ENCODE measurements at places on chromosomes 2 and 18.

DNA sequence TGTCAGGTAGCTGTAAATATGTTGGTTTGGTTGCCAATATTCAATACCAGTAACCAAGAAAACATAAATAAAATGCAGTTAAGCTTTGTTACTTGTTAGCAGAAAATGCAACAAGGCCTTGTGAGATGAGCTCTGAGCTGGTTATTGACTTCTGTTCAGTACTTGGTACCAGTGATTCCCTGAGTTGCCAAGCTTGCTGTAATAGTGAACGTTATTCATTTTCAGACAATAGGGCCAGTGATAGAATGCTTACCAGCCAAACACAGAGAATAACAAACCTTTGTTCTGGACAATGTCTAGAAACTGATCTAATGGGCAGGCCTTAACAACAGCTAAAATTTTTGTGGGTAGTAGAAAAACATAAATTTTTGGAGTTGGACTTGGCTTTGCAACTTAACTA is 29.5 kb downstream of the RASGRP3 start:
- no peak for DNase-seq

DNA sequence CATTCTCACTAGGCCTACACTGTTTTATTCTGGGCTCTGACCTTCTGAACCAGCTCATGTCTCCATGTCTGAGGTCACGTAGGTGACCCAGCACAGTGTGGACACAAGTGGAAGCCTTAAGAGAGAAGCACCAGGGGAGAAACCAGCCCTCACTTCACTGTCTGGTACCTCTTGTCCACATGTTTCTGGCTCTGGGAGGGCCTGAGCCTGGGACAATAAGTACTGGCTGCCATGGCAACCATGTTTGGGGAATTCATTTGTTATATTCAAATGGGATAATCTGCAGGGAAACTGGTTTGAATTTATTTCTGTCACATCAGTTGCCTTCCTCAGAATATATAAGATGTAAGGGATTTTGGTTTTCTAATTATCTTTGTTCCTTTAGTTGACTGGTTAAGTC is 23.3 kb downstream of the MYO3B start:
- DNase-seq = no peak

DNA sequence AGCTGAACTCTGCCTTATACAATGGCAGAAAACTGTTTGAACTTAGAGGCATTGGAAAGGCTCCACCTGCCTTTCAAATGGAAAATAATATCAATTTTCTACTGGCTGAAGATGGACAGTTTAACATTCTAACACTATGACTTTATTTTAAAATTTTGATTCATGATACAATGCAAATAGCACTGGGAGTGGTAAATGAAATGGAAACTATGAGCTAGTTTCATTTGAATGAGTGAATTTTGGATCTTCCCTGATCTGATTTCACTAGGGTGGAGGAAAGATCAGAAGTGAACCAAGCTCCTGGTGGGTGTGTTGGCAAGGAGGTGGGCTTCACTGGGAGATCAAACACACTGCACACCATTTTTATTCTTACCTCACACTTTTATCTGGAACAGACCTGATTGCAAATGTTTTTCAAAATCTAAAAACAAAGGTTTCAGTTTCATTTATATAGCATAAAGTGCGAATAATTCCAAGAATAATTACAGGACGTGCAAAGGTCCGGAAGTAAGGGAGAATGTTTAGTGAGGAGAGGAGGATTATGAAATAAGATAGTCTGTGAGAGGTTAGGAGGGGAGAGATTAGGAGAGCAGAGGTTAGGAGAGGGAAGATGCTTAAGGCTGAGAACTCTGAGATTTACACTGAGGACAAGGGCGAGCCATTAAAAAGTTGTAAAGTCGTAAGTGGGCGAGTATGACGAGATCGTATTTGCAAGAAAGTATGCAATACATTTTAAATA is 18.6 kb upstream of the MBP start:
- no peak for DNase-seq

- no peak for DNase-seq
Observed at GRCh38 chr2:23607925-23608324, 222.9 kb downstream of the KLHL29 start.

- DNase-seq = no peak
Observed at GRCh38 chr2:208192611-208193236, 2.9 kb upstream of the C2orf80 start.

- no peak for DNase-seq
Observed at GRCh38 chr2:234994438-234995321, 42.9 kb downstream of the SH3BP4 start.

GRCh38 chr18:77600674-77601073 is 351.0 kb downstream of the GALR1 start:
- no peak for DNase-seq

DNA sequence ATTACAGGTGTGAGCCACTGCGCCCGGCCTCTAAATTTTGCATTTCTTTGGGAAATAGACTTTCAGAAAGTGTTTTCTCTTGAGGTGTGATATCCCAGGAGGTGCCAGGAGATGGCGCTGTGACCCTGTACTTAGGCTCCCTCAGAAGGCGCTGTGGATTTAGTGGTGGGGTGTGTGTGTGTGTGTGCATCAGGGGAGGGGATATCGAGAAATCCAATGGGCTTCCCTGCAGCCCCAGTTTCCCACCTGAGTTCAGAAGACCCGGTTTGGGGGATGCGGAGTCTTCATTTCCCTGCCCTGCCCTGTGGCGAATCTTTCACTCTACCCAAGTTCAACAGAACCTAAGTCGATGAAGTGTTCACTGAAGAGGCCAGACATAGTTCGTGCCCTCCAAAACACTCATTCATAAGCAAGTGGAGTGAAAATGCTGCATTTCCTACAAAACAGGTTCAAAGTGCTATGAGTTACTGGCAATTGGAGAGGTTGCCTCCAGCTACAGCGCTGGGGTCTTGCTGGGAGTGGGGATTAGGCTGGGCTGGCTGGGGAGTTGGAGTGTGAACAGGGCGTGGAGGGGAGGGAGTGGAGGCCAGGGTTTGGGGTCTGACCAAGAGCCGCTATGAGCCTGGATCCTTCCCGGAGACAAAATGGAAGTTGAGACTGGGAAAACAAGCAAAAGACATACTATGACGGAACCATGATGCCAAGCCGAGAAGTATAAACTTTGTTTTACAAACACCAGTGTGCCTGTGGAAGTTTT is 6.5 kb upstream of the WNT6 start:
- DNase-seq = peak; percentile 67

GRCh38 chr2:2848198-2848597 is 517.1 kb upstream of the MYT1L start:
- no peak for DNase-seq

- no peak for DNase-seq
Observed at GRCh38 chr2:61807036-61807757, 46.7 kb downstream of the FAM161A start.

DNA sequence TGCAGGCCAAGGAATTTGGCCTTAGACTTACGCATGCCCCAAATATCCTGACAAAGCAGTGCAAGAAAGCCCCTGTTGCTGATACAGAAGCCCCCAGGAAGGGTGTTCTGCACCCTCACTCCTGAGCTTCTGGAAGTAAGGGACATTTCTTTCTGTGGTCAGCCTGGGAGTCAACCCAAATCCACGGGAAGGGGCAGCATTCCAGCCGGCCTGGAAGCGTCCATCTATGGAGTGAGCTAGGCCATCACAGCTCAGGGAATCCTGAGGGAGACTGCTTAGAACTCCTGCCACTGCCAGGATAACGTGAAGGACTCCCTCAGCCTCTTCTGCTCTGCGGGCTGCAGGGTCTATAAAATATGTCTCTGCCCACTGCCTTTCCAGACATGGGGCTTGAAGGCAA is 173.9 kb downstream of the ANAPC1 start:
- no peak for DNase-seq

GRCh38 chr2:240208096-240208495 is 67.6 kb upstream of the OTOS start:
- no peak for DNase-seq

DNA sequence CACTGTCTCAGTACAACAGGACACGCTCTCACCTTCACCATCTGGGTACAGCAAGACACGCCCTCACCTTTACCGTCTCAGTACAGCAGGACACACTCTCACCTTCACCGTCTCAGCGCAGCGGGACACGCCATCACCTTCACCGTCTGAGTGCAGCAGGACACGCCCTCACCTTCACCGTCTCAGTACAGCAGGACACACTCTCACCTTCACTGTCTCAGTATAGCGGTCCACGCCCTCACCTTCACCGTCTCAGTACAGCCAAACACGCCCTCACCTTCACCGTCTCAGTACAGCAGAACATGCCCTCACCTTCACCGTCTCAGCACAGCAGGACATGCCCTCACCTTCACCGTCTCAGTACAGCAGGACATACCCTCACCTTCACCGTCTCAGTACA is 109.9 kb upstream of the CTDP1 start:
- no peak for DNase-seq

DNA sequence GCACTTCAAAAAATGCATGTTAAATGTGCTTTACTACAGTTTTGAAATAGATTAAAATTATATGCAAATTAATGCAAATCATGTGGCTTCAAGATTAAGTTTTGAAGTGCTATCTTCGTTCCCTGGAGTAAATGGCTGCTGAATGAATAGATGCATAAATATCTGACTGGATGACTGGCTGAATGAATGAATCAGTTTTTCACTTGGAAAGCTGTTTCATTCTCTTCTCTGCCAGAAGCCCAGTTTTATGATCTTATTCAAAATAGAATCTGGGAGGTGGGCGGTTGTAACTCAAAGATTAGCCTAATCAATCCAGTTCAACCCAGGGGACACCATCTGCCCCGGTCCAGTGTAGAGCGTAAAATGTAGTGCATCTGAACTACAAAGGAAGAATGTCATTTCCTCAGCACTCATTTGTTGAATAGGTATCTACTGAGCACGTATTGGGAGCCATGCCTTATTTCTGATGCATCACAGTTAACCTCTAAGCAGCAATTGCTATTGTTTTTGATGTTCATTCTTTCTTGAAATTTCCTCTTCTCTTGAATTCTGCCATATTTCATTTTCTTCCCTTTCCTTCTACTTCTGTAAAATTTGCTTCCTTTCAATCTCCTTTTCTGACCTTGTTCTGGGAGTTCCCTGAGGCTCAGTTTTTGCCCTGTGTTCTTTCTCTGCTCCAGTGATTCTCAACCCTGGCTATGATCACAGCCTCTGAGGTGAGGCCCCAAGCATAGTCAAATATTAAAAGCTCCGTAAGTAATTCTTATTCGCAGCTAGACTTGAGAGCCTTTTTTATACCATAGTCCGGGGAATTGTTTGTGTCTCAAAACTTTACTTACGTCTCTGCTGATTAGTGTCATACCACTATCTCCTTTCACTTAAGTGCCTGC is 282.7 kb downstream of the PARD3B start:
- DNase-seq = no peak

DNA sequence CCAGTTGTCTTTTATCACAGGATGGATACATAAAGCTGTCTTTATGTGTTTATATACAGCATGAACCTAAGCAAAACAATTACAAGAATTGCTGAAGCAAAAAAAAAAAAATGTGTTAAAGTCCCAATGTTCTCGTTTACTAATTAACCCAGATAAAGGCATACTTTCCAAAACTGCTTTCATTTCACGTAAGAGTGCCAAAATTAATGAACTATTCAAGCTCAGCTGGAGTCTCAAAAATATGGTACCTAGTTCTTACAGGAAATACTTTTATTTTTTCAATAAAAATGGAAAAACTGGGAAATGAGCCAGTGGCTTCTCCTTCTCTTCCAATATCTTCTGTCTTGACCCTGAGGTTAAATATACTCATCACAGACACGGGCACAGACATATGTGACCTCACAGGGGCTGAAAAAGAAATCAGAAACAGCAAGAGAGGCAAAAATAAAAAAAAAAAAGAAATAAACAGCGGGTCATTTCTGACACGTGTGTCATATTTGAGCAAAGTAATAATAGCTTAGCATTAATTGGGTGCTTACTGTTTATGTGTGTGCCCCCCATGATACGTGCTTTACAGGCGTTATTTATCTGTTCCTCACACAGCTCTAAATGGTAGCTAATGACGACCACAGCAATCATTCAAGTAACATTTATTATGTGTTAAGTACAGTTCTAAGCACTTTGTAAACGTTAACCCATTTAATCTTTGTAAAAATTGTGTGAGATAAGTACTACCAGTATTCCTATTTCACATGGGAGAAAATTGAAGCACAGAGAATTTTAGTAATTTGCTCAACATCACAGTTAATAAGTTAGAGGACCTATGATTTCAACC is 158.0 kb upstream of the MMADHC start:
- DNase-seq = no peak

DNA sequence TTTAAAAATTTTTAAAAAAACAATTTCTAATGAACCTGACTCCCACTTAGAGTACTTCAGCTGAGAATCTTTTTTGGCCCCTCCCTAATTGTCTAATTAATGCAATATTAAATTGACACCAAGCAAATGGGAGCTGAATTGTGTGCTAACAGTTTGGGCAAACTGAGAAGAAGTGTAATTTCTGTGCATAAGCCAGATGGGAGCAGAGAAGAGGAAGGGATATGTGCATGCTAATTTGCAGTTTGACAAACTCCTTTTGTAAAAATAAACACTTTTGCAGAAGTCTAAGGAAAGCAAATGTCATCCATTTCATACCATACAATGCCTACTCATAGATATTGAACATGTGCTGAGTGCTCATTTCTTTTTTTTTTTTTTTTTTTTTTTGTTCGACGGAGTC is 332.0 kb downstream of the CYRIA start:
- DNase-seq = no peak

DNA sequence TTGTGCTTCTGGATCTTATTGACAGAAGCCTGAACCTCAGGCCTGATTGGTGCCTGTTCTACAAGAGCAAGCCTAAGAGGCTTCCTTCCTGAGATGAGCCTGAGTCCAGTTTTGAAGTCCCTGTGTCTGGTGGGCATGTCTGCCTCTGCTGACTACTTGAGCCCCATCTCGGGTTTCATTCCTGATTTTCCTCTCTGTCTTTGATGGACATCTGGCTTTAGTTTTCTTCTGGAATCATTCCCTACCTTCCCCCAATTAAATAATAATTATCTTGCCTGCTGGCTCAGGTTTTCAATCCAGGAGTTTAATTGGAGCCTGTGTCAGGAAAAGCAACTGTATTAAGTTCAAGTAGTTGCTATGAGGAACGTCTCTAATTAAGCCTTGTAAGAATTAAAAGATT is 135.5 kb upstream of the MC4R start:
- DNase-seq = no peak
